ENCODE measurements at places on chromosomes 16 and 17.

DNA sequence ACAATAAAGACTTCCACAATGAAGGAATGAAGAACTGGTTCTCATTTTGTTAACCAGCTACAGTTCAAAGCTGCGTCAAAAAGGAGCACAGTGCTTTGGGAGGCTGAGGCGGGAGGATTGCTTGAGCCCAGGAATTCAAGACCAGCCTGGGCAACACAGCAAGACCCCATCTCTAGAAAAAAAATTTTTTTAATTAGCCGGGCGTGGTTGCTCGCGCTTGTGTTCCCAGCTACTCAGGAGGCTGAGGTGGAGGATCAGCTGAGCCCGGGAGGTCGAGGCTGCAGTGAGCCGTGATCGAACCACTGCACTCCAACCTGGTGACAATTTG, 764 bp upstream of the SLC6A4 start:
- no peak for DNase-seq

GRCh38 chr17:82528484-82529265, 9.1 kb downstream of the FOXK2 start:
- peak; percentile 66 for DNase-seq

- no peak for DNase-seq
Observed at GRCh38 chr17:49908782-49909714, 59.9 kb upstream of the DLX4 start.

- no peak for DNase-seq
Observed at GRCh38 chr16:49884033-49885015, 28.4 kb upstream of the ZNF423 start.

DNA sequence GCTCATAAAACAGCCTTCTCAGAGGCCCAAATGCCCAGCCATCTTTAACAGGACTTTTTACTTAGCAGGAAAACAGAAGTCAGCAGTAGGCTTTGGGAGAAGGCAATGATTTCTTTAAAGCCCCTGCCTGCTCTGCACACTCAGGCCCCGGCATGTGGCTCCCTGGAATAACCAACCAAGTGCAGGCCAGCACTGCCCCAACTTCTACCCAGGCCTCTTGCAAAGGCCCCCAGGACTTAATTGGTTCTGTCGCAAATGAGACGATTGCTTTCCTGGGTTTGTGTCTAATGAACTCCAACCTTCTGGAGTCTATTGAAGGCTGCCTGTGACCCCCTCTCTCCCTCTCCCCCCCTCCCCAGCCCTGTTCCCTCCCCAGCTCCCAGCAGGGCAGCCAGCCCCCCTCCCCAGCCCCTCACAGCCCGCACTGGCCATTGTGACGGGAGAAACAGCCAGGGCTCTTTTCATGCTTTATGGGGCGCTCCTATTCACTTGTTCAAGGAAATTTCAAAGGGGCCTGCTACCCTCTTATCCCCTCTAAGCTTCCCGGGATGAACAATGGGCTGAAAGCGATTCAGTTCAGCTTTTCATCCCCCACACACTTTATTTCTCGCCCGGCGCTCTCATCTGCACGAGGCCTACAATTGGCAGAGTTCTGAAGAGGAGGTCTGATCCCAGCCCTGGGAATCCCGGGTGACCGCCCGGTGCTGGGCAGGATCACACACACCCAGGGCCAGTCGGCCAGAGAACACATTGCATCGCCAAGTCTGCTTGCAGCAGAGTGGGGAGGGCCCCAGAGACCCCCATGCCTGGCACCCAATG, 15.5 kb downstream of the AXIN2 start:
- no peak for DNase-seq

Measured in amygdala (tissue), 56 donors.